ENCODE measurements at places on chromosomes 7 and 10.

- no peak for DNase-seq
Observed at GRCh38 chr10:120891365-120891764, 40.2 kb downstream of the WDR11 start.

DNA sequence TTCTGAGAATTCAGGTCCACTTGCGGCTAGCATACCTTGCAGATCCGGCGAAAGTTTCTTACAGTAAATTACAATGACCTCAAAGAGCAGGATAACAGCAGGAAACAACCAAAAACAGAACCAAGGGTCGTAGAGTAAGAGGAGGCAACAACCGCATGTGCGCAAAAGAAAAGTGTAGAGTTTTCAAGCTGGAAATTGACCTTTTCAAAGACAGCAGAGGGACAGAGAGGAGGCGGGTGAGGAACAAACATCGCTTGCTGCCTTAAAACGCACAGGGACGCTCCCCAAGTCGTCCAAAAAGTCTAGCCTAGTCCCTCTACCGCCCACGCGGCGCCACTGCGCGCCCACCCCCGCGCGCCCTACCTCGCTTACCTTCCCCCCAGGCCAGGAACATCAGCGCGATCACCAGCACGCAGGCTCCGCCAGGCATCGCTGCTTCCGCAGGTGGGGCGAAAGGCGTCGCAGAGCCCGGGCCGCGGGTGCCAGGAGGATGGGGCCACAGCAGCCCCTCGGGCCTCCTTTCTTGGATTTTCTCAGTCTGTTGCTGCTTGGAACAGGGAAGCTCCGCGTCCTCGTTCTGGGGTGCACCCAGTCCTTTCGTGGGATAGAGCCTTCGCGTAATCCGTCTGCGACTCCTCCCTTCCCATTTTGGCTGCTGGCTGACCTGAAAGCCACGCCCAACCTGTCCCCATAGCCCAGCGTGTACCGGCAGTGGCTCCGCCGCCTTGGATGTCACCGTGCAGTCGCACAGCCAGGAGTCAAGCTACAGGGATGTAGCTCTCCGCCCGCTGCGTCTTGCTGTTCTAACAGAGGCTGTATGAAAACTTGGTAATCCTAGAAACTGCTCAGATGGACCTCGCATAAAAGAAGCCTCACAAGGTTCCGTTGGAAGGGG is at the start of gene VWDE:
Gene VWDE (minus strand): TSS at position 579 of the 895 bp plus-strand sequence. CDS start 149 bp downstream, at position 430.
- DNase-seq, result no peak

DNA sequence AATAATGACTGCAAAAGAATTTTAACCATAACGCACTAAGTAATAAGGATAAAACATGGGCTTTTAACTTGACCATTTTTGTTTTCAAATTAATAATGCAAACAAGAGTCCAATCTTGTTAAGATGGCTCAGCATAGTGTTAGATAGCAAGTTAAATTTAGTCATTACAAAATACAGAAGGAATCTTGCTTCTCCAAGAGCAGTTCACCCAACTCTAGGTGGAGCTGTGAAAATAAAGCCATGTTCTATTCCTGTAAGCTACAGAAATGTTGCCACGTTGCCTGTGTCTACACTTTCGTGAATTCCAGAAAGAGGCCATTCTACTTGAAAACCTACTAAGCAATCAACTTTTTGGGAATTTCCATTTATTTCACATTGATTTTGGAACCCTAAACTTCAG is 191.9 kb downstream of the SFMBT2 start:
- no peak for DNase-seq

GRCh38 chr7:156055206-156055822 is 243.1 kb upstream of the SHH start:
- DNase-seq, result no peak

DNA sequence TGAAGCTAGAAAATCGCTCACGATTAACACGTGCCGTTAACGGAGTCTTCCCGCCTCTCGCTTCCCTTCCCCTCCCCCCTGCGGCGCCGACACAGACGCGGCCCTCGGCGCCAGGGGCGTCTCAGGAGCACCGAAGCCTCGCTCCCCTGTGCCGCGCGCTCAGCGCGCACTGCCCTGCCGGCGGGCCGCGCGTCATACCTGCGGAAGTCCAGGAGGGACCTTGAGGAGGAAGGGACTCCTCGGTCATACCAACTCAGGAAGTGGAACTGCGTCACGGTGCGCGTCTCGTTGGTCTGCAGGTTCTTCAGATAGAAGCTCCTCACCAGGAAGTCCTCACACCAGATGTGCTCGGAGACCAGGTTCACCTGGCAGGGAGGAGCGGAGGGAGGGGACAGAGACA is 239.6 kb downstream of the DNAJB6 start:
- no peak for DNase-seq

DNA sequence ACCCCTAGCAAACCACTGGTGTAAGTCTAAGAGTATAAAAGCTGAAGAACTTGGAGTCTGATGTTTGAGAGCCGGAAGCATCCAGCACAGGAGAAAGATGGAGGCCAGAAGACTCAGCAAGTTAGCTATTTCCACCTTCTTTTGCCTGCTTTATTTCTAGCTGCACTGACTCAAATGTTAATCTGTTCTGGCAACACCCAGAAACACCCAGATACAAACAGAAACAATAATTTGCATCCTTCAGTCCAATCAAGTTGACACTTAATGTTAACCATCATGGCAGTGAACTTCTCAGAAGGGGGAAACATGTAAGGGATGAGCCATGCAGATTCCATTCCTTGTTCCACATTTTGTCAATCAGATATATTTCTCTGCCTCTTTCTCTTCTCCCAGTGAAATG is 101.8 kb upstream of the FERD3L start:
- no peak for DNase-seq

- DNase-seq, result no peak
Observed at GRCh38 chr7:32163141-32163806, 93.1 kb upstream of the PDE1C start.

- DNase-seq, result peak; percentile 63
Observed at GRCh38 chr7:12715372-12716133, 28.1 kb downstream of the ARL4A start.

GRCh38 chr10:133180965-133181639 is 21.1 kb downstream of the KNDC1 start:
- no peak for DNase-seq

GRCh38 chr7:149489391-149490024 is 8.1 kb downstream of the ZNF746 start:
- peak; percentile 81 for DNase-seq

GRCh38 chr7:45661302-45661995 is 87.3 kb downstream of the ADCY1 start:
- no peak for DNase-seq

DNA sequence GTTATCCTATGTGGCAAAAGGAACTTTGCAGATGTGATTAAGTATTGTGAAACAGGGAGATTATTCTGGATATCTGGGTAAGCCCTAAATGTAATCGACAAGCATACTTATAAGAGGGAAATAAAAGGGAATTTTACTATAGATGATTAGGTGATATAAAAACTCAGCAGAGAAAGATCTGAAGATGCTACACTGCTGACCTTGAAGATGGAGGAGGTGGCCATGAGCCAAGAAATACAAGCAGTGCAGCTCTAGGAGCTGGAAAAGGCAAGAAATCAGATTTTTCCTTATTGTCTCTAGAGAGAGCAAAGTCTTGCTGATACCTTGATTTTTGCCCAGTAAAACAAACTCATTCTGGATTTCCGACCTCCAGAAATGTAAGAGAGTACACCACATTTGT is 67.7 kb downstream of the BRAF start:
- DNase-seq, result no peak

- no peak for DNase-seq
Observed at GRCh38 chr7:41779918-41780317, 77.0 kb upstream of the INHBA start.

DNA sequence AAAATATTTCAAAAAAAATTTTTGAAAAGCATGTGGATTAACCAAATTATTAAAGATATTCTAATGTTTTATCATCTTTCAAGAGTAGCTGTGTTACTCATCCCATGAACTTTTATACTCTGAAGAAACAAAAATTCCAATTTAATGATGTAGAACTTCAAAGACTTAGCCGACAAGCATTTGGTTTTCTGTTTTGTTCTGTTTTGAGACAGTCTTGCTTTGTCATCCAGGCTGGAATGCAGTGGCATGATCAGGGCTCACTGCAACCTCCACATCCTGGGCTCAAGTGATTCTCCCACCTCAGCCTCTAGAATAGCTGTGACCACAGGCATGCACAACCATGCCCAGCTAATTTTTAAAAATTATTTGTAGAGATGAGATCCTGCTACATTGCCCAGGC is 17.8 kb upstream of the LCOR start:
- DNase-seq, result no peak

DNA sequence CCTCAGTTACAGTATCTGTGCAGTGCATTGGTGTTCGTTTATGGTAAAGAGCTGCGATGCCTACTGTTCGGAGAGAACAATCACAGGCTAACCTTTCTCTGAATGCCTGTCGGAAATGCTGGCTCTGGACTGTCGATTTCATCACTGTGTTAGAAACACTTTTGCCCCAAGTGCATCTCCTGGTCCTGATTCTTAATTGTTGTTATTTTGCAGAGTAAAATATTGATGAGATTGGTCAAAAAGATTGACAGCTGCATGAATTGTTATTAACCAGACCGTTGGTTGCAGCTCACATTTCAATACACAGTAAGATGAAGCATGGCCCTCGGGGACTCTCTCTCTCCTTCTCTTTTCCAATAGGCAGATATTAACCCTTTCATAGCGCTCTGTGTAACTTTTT is 557.4 kb upstream of the ADARB2 start:
- DNase-seq, result no peak

DNA sequence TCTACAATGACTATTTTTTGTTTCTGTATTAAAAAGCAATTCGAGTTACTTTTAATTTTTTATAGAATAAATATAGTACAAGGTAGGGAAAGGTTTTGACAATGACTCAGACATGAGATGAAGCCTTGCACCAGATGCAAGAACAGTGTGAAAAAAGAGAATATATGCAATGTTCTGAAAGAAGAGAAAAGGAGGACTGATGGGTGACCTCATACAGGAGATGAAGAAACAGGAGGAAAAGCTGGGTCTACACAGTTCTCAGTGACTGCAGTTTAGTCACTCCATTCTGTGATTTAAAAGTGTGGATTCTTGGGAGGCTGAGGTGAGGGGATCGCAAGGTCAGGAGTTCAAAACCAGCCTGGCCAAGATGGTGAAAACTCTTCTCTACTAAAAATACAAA is 38.3 kb upstream of the YAE1 start:
- DNase-seq, result no peak

- DNase-seq, result no peak
Observed at GRCh38 chr10:92574548-92575261, 812 bp upstream of the IDE start.
